Stimulated activated CD4-positive, alpha-beta T cell treated with anti-CD3 and anti-CD28 coated beads, Interleukin-1b, Interleukin-23, amount 100 ng/mL, for 4 hours (primary cell): ENCODE measurements at places on chromosomes 1 and 21.

- no peak for DNase-seq
Measured at GRCh38 chr1:110300412-110301085, 38.6 kb upstream of the RBM15 start.

DNA sequence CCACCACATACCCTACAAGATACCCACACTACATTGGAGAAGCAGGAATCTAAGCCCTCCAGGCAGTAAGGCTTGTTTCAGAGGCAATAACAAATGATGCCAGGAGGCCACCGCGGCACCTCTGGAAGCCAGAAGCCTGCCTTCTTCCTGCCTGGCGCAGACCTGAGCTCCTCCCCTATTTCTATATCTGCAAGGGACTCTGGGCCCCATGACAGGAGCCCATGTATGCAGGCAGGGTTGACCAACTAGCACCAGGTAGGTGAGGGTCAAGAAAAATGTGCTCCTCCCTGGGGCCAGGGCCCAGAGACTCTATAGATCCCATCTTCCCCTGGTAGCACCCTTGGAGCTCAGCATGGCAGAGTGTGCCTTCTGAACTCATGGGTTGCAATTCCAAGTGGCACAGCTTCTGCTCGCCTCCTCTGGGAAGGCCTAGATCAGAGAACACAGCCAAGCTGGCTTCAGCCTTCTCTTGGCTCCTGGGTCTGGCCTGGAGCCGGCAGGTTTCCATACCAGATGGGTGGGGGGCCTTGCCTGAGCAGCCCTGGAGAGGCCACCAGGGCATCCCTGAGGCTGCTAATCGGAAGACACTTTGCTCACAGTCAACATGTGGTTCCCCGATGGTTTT is 85.1 kb downstream of the STUM start:
- no peak for DNase-seq

GRCh38 chr1:56374026-56374974 is 205.1 kb downstream of the PLPP3 start:
- no peak for DNase-seq

DNA sequence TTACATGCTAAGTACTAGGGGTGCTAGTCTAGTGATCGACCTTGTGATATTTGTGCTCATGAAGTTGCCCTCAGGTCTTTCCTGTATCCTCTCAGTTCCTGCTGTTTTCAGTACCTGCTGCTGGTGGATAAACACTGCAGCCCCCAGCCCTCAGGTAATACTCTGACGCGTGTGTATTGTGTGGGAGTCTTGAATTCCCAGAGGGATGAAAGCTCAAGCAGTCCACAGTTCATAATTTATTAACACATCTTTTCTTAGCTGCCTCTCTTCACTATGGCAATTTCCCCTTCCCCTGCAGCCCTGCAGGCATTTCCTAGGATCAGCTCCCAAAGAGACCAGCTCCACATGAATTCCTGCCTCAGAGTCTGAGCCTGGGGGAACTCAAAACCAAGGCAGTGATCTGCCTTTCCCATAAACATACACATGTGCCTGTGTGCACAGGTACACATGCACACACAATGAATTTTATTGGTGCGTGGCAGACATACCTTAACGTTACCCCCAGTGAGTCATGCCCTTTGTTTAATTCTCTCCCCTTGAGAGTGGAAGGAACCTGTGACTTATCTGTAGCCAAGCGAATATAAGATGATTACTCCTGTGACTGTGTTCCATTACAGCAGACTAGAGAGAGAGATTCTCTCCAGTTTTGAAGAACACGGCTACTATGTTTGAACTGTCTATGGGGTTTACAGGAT is 14.1 kb upstream of the HMGCS2 start:
- DNase-seq: no peak

- DNase-seq: no peak
Measured at GRCh38 chr1:183209533-183210158, 23.6 kb downstream of the LAMC2 start.

GRCh38 chr1:18635891-18636595 is 5.4 kb downstream of the PAX7 start:
- DNase-seq: no peak

DNA sequence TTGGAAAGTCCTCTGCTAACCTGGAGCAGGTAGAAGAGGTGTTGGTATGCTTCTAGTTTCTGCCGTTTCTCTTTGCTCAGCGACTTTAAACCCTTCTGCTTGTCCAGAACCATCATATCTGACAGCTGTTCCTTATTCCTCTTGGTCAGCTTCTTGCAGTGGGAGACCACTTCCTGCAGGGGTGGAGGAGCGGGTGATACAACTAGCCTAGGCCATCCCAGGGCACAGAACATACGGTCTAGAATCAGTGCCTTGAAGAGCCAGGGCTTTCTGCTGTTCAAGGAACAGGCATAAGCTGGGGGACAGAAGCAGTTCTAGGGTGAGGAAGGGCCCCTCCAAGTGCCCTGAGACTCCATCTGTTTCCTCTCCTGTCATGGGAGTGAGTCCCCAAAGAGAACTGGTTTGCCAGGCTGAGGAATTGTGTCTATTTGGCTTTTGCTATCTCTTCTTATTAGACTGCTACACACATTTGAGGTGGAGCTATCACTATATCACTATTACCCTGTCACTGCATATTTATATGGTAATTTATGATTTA is 32.5 kb downstream of the IQGAP3 start:
- no peak for DNase-seq

DNA sequence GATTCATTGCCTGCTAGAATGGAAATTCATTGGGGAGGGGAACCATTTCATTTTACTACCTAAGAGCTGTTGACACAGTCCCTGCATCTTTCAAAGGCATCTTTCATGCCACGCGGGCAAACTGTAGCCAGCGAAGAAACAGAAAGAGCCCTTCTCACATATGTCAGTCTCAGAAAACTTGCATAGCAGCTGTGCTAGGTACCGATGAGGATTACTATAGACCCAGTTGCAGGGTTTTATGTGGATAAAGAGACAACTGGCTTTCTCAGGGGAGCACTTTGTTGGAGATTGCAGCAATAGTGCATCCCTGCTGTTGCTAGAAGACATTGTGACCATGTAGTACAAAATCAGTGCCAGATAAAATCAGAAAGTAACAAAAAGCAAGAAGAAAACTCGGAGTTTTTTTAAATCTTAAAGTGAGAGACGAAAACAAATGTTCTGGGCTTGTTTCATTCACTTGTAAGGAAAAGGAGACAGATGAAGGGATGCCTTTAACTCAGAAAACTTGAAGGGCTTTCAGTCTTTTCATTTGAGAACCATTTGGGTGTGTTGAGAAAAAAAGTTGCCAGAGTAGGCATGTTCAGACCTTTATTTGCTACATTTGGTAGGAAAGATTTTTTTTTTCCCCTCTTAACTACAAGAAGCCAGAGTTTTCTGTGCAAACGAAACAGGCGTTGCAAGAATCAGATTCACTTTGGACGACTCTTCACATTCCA is 804.1 kb downstream of the USP25 start:
- DNase-seq: no peak

DNA sequence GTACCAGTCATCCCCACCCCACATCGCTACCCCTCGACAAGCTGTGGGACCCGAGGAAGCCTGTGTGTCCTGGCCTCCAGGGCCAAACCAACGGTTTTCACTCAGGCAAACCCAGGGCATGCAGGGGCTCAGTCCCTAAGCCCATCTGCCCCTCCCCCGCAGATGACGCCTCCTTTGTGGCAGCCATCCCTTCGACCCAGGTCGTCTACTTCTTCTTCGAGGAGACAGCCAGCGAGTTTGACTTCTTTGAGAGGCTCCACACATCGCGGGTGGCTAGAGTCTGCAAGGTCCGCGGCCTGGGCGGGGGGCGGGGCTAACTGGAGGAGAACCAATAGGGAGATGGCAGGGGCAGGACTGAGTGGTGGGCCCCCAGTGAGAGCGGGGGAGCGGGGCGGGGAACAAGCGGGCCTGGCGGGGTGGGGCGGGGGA is 7.4 kb downstream of the SEMA4A start:
- peak; percentile 78 for DNase-seq
